ENCODE measurements at places on chromosomes 3 and 15.

DNA sequence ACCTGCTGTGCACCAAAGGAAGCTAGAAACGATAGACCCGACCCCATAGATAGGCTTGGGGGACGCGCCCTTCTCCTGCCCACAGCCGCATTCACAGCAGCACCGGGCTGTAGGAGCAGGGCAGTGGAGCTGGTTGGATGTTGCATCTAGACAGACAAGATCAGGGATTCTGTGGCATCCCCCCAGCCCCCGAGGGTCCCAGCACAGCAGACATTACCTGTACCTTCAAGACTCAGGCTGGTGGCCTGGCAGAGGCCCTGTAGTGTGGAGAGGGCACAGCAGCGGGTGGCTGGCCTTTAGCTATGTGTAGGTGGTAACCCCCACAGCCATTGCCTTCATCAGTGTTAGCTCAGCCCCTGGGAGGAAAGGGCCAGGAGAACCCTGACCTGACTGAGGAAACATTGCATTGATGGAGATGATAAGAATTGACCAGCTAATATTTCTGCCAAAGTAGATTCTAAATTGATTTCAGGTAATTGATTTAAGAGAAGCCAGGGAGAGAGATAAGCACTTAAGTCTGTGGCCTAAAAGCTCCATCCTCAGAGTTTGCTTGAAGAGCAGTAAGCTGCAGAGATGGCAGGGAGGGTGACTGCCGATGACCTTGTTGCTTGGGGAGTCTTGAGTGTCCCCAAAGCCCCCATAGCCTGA lies 269.4 kb downstream of the TLE3 start:
- no peak for DNase-seq

- DNase-seq, result no peak
Observed at GRCh38 chr3:188697127-188697526, 474.6 kb upstream of the TPRG1 start.

DNA sequence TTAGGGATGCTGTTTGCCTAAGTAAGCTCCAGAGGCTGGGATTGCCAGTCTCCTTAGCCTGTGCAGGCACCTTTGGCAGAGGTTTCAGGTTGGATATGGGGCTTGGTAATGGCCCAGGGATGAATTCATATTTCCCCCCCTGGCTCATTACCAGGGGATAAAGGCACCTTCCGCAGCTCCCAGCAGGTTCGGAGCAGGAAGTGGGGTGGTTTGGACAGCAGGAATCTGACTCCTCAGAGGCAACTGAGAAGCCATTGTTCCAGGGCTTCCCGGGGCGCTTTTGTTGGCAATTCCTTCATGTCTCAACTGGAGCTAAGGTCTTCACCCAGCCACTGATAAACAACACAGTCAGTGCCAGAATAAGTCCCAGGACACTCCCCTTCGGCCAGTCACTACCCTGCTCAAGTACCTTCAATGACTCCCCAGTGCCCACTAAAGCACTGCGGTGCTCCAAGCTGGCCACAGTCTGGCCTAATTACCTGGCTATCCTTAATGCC lies 85.3 kb upstream of the SLC6A6 start:
- DNase-seq, result no peak

DNA sequence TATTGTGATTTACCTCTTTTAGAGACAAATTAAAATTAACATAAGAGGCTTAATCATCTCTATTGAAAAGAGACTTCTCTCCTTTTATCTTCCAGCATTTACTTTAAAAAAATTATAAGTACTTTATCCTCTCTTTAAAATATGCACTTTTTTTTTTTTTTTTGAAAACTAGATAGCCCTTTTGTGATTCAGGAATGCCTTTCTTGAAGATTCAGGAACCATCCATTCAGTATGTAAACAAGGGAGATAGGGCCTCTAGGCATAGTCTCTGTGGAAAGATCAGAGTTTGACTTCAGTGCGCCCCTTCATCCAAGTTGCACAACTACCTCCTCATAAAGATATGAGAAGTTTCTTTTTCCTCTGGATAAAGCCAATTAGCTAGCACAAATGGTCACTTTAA lies 1163.7 kb downstream of the SI start:
- no peak for DNase-seq

GRCh38 chr3:61237858-61238257 lies 13.4 kb downstream of the FHIT start:
- no peak for DNase-seq

GRCh38 chr3:136547293-136547692 lies 204.9 kb downstream of the STAG1 start:
- no peak for DNase-seq

- no peak for DNase-seq
Observed at GRCh38 chr15:89783861-89784685, 7.9 kb downstream of the MESP2 start.

DNA sequence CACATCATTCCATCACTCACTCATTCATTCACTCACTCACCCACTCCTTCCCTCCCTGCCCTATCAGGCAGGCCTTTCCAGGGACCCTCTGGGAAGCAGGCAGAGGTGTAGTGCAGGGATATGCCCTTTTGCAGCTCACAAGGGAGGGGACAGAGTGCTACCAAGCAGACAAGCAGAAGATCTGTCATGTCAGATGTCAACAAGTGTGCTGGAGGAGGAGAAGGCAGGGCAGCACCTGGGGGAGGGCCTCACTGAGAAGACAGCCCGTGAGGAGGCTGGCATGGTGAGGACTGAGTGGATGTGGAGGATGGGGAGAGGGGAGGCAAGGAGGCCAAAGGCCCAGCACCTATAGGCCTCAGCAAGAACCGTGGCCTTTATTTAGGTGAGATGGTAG lies 15.3 kb downstream of the ABTB1 start:
- no peak for DNase-seq

GRCh38 chr15:26521691-26522198 lies 251.1 kb downstream of the GABRB3 start:
- no peak for DNase-seq

- DNase-seq, result no peak
Observed at GRCh38 chr3:23481011-23481615, 278.0 kb downstream of the UBE2E2 start.

DNA sequence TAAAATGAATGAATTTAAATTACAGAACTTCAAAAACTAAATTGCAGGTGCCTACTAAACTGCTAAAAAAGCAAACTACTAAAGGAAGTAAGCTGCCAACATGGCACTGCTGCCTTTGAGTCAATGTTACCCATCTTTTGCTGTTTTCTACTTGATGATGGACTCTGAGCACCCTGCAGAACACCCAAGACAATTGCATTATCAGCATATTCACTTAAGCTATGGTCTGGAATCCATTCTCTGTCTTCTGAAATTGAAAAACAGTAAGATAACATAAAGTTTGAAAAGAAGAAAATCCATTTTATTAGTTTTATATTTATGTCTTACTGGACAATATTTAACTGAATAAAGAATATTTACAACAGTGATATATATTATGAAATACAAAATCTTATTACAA lies 91.4 kb downstream of the ZBBX start:
- DNase-seq, result no peak

DNA sequence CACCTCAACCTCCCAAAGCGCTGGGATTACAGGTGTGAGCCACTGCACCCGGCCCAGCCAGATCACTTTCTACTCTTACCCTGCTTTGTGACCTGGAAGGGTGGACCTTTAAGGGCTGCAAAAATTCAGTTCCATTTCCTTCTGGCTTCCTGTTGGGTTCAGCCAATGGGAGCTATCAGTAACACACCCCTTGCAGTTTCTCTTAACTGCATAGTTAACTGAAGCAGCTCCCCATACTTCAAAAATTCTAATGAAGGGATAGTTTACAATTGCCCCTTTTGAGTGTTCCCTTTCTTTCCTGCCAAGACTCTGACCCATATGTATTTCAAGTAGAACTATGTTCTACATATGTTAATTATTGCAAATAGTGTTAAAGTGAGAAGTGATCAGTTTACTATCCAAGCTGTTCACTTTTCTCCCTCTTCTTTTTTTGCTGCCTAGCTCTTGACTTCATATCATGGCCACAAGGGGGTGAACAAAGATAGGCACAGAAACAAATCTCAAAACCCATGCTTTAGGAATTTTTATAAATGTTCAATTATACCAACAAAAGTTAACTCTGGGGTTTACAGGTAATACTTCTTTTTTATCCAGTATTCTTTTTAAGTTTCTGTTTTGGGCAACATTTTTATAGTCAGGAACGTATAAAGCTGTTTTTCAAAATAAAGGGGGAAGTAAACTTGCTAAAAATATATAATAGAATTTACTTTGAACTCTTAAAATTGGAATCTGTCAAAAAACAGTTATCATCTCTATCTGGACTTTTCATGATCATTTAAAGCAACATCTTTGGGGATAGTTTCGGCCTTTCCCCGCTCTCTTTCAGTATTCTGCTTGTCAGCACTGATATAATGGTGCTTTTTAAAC lies 8.1 kb downstream of the PGBD4 start:
- no peak for DNase-seq

- no peak for DNase-seq
Observed at GRCh38 chr15:70269991-70270751, 172.5 kb upstream of the TLE3 start.
